ENCODE measurements at places on chromosomes 5 and 9. TPM values are rescaled to one million over a fixed set of nuclear protein-coding genes. Genes with fewer than 3 reads are reported as not detected.

The ADCY2 gene
- total RNA-seq: not detected

The LRRC70 gene
- 0.73 TPM for total RNA-seq

- peaks cover 31% of the 10 kb centered on the region for H3K27me3 ChIP-seq
- no peak overlapping the region for H3K27ac ChIP-seq
- no peak for DNase-seq
- peaks cover 10% of the 10 kb centered on the region for H3K4me1 ChIP-seq
Observed at GRCh38 chr9:98978231-98978681, 34.5 kb downstream of the COL15A1 start.

DNA sequence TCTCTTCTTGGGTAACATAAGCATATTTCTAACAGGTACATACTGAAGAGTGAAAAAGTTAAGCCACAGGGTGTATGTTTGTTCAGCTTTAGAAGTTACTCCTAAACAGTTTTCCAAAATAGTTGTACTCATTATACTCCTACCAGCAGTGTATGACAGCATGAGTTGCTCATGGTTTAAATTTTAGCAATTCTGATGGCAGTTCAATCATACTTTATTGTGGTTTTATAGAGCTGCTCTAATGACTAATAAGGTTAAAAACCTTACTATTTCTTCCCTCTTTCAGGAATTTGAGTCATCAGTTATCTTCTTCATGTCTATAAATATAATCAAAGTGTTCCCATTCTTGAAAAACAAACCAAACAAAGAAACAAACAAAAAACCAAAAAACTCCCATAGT, 81.5 kb downstream of the CAAP1 start:
- no peaks in the 10 kb centered on the region for H3K36me3 ChIP-seq
- H3K27ac ChIP-seq: no peak overlapping the region
- no peaks in the 10 kb centered on the region for H3K27me3 ChIP-seq
- DNase-seq: no peak

DNA sequence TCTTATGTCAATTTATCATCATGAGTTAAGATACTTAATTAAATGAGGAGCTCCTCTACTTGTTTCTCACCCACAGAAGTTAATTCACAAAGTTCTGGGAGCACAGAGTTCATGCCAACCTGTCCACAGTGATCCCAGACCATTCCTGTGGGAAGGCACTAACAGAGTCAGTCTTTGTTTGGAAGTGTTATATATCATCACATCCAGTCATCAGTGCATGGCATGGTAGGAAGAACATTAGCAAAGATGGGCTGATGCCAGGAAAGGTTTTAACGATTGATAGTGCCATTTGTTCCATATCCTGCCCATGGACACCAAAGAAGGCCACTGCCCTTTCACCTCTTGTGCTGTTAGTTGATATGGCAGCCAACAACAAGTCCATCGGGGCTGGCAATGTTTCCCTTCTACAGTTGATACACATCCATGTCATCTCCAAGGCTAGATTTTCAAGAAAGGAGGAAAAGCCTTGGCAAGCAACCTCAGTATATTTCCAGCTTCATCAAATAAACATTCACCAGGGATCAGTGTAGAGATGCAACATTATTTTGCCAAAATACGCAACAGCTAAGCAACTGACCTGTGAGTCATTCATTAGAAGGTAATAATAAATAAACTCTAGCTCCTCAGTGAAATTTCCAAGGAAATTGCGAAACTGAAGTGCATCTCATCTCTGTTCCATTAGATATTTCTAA, 169.6 kb downstream of the RORB start:
- DNase-seq: no peak
- peaks cover 2% of the 10 kb centered on the region for H3K27me3 ChIP-seq
- H3K4me1 ChIP-seq: no peaks in the 10 kb centered on the region

The GABRP gene
- not detected for total RNA-seq

- peak; percentile 68 for DNase-seq
- no peaks in the 10 kb centered on the region for H3K36me3 ChIP-seq
- peak overlapping the region; percentile 75 for H3K27ac ChIP-seq
- peaks cover 18% of the 10 kb centered on the region for H3K27me3 ChIP-seq
Observed at GRCh38 chr9:68546596-68547390, 6.1 kb upstream of the TMEM252 start.

- no peaks in the 10 kb centered on the region for H3K36me3 ChIP-seq
- no peak overlapping the region for H3K27ac ChIP-seq
- H3K27me3 ChIP-seq: peaks cover 31% of the 10 kb centered on the region
- no peaks in the 10 kb centered on the region for H3K4me1 ChIP-seq
Observed at GRCh38 chr5:123116757-123117156, 27.7 kb downstream of the PRDM6 start.

The PCDHGA2 gene
- total RNA-seq: 0.12 TPM

- DNase-seq: no peak
- H3K4me1 ChIP-seq: peaks cover 10% of the 10 kb centered on the region
- H3K27ac ChIP-seq: no peak overlapping the region
Observed at GRCh38 chr9:127530206-127530941, 79.1 kb downstream of the LRSAM1 start.

The LCN1 gene
- total RNA-seq: not detected

The FOXD1 gene
- 0.09 TPM for total RNA-seq

The RNF180 gene
- not detected for total RNA-seq

GRCh38 chr9:113501852-113502251, 38.3 kb downstream of the RGS3 start:
- no peak for DNase-seq
- no peaks in the 10 kb centered on the region for H3K36me3 ChIP-seq
- peaks cover 12% of the 10 kb centered on the region for H3K4me1 ChIP-seq
- no peak overlapping the region for H3K27ac ChIP-seq
- no peak overlapping the region for H3K4me3 ChIP-seq
- H3K27me3 ChIP-seq: no peaks in the 10 kb centered on the region

- H3K4me1 ChIP-seq: no peaks in the 10 kb centered on the region
- H3K36me3 ChIP-seq: no peaks in the 10 kb centered on the region
- H3K4me3 ChIP-seq: no peak overlapping the region
- H3K27ac ChIP-seq: no peak overlapping the region
Observed at GRCh38 chr9:78831726-78832125, 534.8 kb downstream of the PSAT1 start.

GRCh38 chr5:122435234-122435633, 123.2 kb downstream of the SNCAIP start:
- DNase-seq: no peak
- no peak overlapping the region for H3K4me3 ChIP-seq
- H3K36me3 ChIP-seq: no peaks in the 10 kb centered on the region
- no peaks in the 10 kb centered on the region for H3K4me1 ChIP-seq
- no peak overlapping the region for H3K27ac ChIP-seq
- H3K27me3 ChIP-seq: no peaks in the 10 kb centered on the region

The TTC23L gene
- total RNA-seq: not detected

The TMC1 gene
- total RNA-seq: not detected

DNA sequence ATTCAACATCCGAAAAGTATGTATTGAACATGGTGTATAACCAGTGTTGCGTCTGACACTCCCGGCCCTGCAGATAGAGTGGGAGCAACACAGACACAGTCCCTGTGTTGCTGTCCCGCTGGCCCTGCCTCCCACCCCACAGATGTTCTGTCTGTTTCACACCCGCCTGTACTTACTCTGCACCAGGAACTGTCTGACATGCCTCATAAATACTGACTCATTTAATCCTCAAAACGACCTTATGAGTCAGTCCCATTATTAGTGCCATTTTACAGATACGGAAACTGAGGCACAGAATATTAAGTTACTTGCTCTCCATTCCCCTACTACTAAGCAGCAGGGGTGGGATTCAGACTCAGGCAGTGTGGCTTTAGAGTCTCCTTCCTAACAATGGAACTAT, 109.8 kb upstream of the NFIL3 start:
- peaks cover 36% of the 10 kb centered on the region for H3K27me3 ChIP-seq
- no peak overlapping the region for H3K4me3 ChIP-seq
- H3K36me3 ChIP-seq: no peaks in the 10 kb centered on the region

- H3K36me3 ChIP-seq: peaks cover 2% of the 10 kb centered on the region
- H3K4me3 ChIP-seq: peak overlapping the region; percentile 83
- peaks cover 51% of the 10 kb centered on the region for H3K27me3 ChIP-seq
- peaks cover 3% of the 10 kb centered on the region for H3K4me1 ChIP-seq
Observed at GRCh38 chr9:135478829-135479468, 633 bp upstream of the PPP1R26 start.

GRCh38 chr9:37363124-37363523, 59.4 kb upstream of the GRHPR start:
- no peak overlapping the region for H3K27ac ChIP-seq
- H3K4me3 ChIP-seq: no peak overlapping the region
- peaks cover 3% of the 10 kb centered on the region for H3K36me3 ChIP-seq
- no peak for DNase-seq

The MEIKIN gene
- not detected for total RNA-seq

GRCh38 chr5:54720341-54720740, 202.8 kb downstream of the SNX18 start:
- peaks cover 6% of the 10 kb centered on the region for H3K36me3 ChIP-seq
- peaks cover 4% of the 10 kb centered on the region for H3K27me3 ChIP-seq
- no peak for DNase-seq
